GM12878 (cell line): ENCODE measurements at places on chromosomes 2 and 18.

- DNase-seq = no peak
Measured at GRCh38 chr2:230991598-230991997, 4.3 kb upstream of the SPATA3 start.

- DNase-seq = no peak
Measured at GRCh38 chr2:240379089-240379636, 56.3 kb upstream of the GPC1 start.

DNA sequence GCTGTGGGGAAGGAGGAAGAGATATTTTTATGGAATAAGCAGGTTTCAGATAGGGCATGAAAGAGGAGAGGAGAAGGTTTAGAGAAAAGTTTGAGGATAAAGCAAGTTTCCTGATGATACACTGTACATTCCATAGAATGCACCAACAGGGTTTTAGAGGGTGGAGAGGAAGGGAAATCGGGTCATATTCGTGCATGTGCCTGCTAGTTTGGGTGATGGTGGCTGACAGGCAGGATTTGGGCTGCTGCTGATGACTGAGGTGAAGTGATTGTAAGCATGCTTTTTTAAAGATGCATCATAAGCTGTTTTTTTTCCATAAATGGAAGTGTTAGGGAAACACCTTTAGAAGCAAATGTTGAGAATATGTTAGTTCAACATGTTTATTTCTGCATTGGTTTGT lies 68.8 kb downstream of the PMAIP1 start:
- no peak for DNase-seq

DNA sequence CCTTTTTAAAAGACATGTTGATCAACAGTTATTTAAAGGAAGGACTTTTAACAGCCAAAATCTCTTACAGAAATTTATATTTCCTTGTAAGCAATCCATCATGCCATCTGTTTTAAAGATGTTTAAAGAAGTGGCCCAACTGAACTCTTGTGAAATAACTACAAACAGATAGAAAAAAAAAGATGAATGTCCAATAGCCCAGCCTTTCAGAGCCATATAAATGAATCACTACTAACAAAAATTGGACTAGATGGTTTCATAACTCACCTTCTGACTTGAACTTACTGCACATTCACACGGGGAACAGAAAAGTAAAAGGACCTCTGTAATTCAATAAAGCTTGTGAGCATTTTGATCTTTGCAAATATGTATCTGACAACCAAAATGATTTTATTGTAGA lies 319.0 kb upstream of the CHAC2 start:
- no peak for DNase-seq

DNA sequence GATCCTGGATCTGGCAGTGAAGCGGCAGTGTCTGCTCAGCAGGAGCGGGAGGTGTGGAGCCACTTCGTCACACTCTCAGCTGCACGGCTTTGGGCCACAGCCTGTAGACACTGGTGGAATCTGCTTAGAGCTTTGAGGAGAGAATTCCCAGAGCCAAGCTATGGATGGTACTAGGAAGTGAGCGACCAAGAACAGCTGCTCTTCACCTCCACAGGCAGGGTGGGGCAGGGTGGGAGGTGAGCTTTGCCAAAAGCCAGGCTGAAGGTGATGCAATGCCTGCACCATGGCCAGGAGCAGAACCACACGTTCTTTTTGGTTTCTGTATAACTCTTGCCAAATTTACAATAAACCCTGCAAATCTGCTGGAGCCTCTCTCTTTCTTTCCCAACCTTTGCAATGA lies 226.1 kb downstream of the ANKRD30B start:
- DNase-seq = no peak

DNA sequence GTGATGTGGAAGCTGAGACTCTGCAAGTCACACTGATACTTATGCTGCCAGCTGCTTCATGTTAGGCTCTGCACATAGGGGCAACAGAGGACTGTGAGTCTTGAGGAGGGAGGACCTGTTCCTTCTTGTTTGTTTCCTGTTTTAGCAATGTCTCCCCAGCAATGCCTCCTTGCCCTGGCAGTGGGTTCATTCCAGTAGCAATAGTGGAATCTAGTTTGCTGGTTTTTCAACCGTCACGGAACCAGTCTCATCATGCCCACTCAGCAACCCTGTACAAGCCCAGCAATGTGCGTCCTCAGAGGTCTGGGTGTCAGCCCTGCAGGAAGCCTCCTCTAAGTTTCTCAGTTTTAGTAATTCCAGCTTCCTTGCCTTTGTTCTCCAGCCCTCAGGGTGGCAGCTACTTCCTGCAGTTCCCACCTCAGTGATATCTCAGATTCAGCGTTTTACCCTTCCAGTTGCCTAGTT lies 20.5 kb upstream of the ITGB6 start:
- no peak for DNase-seq
